HS-5 (cell line): ENCODE measurements at places on chromosomes 16 and 17.

DNA sequence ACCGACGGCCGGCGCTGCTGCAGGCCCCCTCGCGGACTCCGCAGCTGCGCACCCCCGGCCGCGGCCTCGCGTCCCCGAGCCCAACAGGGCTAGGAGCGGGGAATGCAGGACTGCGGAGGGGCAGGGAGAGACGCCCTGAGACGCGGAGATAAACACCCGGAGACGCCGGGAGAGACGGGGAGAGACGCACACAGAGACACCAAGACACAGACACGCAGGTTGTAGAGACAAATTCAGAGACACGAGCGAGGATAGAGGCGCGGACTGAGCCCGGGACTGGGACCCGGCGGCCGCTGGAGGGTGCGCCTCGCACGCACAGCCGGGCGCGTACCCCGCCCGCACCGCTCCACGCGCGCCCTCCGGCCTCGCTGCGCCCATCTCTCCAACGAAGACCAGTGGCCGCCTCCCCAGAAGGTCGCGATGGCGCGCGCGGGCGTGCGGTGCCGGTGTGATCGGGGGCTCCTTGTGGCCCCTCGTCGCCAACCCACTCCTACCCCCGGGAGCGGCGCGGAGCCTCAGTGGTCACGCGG, 902 bp downstream of the STAC2 start:
- no peak for DNase-seq

GRCh38 chr17:77177002-77177741, 36.4 kb downstream of the SEC14L1 start:
- no peak for DNase-seq

GRCh38 chr16:3364774-3365427, 9.2 kb downstream of the OR2C1 start:
- peak; percentile 80 for DNase-seq

GRCh38 chr16:85670840-85671239, 17.9 kb downstream of the GINS2 start:
- DNase-seq = no peak

- peak; percentile 91 for DNase-seq
Measured at GRCh38 chr17:2406903-2407790, 6.3 kb upstream of the MNT start.

GRCh38 chr16:50479771-50480170, 68.4 kb upstream of the NKD1 start:
- DNase-seq = no peak

GRCh38 chr16:10584981-10585438, 4.6 kb upstream of the EMP2 start:
- peak; percentile 66 for DNase-seq

GRCh38 chr16:85798901-85799496, 345 bp downstream of the EMC8 start:
- DNase-seq = no peak

DNA sequence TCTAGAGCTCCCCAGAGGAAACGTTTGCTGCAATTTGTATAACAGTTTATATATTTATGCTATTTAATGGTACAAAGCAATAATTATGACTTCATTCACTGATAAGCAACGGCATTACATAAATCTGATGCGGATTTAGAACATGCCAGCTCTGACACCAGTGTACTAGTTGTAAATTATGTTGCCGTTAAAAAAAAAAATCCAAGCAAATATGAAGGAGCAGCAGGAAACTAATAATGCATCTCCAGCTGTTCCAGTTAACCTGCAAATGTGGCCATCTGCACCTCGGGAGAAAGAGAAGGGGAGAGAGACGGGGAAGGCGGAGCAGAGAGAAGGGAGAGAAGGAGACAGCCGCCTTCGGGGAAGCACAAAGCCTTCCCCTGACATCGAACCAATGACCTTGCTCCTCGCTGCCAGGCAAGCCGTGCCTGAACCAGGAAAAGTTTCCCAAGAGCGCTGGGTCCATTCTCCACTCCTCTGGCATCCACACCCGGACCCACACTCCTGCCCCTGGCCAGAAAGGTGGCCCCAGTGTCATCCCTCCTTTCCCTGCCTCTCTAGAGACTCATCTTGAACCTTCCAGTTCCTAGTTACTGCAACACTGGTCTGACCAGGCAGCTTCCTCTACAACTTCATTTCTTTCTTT, 174.8 kb downstream of the C16orf78 start:
- DNase-seq = no peak

- DNase-seq = no peak
Measured at GRCh38 chr17:34411646-34412421, 48.8 kb upstream of the CCL1 start.

GRCh38 chr16:31074814-31075183, 577 bp downstream of the ZNF646 start:
- no peak for DNase-seq

GRCh38 chr16:2007081-2007836, 2.4 kb downstream of the ZNF598 start:
- no peak for DNase-seq

DNA sequence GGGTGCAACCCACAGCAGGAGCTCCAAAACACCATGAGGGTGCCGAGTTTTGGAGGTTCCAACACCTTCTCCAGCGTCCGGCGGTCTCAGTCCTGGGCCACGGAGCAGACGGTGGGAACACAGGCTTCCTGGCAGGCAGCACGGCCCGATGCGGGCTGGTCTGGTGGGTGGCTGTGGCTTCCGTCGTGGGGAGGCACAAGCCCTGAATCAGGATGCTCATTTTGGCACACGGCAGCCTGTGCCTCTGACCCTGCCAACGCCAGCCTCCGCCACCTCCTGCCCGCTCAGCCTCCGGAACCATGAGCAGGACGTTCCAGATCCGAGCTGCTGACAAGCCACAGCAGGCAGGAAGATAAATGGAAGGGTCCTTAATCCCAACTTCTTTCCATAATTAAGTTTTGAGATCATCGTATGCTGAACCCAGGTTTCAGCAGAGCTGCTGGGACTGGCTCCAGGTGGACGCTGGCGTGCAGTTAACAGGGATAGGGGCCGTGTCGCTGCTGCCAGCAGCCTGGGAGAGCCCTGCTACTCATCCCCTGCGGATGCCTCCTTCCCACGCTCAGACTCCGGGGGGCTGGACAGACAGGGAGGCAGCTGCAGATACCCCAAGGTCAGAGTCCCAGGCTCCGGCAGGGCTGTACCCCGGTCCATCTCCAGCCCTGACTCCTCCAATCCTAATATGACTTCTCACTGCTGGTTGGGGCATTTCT, 136.6 kb downstream of the ENGASE start:
- no peak for DNase-seq

GRCh38 chr16:67415872-67416793, at the start of gene ZDHHC1:
Gene ZDHHC1 (minus strand): TSS chr16:67416477. CDS start chr16:67407775, 8,702 bp downstream.
- no peak for DNase-seq

GRCh38 chr17:35171834-35172233, 22.4 kb downstream of the SLC35G3 start:
- peak; percentile 15 for DNase-seq

- DNase-seq = no peak
Measured at GRCh38 chr16:54244061-54244886, 42.3 kb downstream of the IRX3 start.

GRCh38 chr16:84714028-84714427, 14.2 kb downstream of the USP10 start:
- DNase-seq = no peak

GRCh38 chr17:17298108-17298507, 5.1 kb upstream of the NT5M start:
- DNase-seq = peak; percentile 64

DNA sequence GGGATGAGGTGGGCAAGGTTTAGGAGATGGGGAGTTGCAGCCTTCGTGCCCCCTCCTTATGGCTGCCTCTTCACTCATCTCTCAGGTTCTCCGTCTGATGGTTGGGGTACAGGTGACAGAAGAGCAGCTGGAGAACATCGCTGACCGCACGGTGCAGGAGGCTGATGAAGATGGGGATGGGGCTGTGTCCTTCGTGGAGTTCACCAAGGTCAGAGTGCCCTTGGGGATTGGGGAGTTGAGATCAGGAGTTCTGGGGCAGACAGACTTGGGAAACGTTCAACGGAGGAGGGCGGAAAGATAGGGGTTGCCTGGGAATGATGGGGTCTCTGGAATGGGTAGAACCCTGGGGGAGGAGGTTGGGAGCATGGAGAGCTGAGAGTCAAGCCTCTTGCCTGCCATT, 2.3 kb downstream of the CHP2 start:
- no peak for DNase-seq

- DNase-seq = no peak
Measured at GRCh38 chr16:26365161-26365940, 673.6 kb downstream of the HS3ST4 start.

DNA sequence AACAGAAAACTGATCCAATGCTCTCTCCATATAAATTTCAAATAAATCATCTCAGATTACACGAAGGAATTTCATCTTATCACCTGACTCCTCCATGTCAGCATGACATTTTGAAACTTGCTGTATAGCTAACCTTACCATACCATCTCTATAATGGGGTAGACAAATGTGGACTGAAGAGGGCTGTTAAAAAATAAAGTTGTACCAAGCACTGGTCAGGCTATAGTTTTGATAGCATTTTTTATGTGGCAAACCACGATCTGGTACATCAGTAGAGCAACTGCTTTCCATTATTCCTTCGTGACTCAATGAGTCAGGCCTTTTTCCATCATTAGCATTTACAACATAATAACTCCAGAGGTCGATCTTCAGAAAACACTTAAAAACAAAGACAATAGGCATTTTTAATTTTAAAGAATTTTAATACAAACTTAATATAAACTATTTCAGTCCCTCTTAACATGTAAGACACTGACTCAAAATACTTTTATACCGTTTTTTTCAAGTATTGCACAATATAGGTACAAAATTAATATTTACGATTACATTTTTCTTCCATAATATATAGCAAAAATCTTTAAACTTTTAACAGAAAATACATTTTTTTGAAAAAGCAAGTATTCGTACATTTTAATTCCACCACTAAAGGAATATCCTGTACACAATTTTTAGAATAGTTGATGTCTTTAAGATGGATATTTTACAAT, 4.2 kb downstream of the TOB1 start:
- no peak for DNase-seq

GRCh38 chr16:4803898-4804762, 1.7 kb upstream of the ROGDI start:
- DNase-seq = no peak

- DNase-seq = no peak
Measured at GRCh38 chr17:78118801-78119241, 9.7 kb downstream of the TMC6 start.

GRCh38 chr16:47358816-47359215, 102.0 kb downstream of the ITFG1 start:
- no peak for DNase-seq

DNA sequence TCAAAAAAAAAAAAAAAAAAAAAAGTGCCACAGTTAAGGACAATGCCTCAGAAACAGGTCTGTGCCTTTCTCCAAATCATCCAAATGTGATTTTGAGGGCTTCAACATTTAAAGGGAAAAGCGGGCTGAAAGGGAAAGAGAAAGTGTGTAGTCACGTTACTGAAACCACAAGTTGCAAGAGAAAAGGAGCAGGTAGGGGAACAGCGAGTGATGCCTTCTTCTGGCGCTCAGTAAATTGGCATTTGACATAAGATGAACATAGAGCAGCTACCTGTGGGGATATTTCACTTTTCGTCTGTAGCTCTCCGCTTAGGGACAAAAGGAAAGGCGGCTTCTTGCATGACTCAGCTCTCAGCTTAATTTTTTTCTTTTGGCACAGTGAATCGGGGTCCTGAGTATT, 11.1 kb downstream of the CMTM2 start:
- no peak for DNase-seq

DNA sequence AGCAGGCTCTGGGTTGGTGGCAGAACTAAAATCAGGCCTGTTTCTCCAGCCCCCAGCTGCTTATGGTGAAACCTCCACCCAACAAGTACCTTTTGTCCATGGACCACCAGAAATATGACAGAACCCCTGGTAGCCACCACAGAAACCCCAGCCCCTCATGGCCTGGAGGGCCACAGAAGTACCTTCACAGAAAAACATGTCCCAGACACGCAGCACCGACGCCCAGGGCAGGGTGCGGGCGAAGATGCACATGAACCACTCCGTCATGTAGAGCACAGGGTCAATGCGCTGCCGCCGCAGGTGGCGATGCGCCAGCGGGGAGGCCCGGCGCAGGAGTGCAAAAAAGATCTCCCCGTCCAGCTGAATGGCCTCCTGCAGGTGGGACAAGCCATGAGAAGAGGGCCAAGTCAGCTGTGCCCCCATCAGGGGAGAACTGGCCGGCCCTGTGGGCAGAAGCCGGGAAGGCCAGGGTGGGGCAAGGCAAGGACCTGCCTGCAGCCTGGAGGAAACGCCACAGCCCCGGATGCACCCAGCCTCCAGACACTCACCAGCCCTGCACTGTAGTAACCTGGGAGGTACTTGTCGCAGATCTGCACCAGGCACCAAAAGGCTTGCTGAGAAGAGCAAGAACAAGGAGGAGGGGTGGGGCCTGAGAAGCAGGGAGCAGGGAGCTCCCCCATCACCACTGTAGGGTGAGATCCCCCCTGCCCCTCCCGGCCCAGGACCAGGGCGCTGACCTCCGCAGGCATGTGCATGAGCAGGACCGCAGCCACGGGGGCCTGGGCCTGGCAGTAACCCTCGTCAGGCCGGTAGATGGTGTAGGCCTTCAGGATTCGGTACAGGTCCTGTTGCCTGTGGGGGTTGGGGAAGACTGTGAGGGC, 4.1 kb upstream of the CD2BP2 start:
- no peak for DNase-seq

- DNase-seq = peak; percentile 67
Measured at GRCh38 chr17:77145612-77146245, 5.0 kb downstream of the SEC14L1 start.

- no peak for DNase-seq
Measured at GRCh38 chr17:47949197-47949759, 7.9 kb downstream of the PNPO start.

DNA sequence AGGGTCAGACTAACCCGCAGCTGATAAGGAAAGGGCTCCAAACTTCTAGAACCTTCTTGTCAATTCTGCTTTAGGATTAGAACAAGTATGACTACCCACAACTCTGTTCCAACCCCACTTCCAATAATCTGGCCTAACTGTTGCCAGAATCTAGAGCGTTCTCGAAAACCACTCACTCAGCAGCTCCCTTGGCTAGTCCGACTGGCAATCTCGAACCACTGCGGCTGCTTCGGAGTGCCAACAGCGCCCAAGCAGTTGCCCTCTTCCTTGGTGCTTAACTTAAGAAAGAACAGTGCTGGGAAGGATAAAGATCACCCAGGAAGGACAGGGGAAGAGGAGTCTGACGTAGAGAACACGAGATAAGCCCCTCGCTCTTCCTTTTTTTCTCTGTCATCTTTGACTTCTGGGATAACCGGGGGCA, 818 bp downstream of the DNAJC7 start:
- no peak for DNase-seq

DNA sequence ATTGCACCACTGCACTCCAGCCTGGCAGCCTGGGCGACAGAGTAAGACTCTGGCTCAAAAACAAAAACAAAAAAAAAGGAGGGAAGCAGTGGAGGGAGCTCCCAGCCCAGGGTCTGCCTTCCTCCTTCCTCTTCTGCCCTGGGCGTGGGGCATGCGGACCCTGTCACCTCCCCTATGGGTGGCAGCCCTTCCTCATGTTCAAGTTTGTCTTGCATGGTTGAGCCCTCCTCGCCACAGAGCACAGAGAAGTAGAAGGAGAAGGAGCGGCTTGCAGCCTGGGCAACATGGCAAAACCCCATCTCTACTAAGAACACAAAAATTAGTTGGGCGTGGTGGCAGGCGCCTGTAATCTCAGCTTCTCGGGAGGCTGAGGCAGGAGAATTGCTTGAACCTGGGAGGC, 21.4 kb upstream of the TIMP2 start:
- DNase-seq = no peak
